ENCODE measurements at places on chromosomes 12 and 14.

DNA sequence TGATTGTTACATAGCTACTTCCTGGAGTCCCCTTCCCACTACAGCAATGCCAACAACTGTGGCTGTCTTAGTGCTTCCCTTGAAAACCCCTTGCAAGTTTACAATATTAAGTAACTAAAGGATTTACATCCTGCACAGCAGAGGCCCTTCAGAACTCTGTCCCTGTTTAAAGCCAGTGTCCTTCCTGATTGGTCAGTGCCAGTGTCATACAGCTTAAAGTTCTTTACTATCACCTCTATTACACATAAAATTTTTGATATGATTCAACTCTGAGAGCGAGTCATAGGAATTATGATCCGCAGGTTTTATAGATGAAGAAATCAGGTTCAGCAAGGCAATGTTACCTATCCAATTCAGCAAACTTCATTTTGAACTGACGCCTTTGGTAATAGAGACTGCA is 91.4 kb upstream of the ALX1 start:
- DNase-seq: no peak

DNA sequence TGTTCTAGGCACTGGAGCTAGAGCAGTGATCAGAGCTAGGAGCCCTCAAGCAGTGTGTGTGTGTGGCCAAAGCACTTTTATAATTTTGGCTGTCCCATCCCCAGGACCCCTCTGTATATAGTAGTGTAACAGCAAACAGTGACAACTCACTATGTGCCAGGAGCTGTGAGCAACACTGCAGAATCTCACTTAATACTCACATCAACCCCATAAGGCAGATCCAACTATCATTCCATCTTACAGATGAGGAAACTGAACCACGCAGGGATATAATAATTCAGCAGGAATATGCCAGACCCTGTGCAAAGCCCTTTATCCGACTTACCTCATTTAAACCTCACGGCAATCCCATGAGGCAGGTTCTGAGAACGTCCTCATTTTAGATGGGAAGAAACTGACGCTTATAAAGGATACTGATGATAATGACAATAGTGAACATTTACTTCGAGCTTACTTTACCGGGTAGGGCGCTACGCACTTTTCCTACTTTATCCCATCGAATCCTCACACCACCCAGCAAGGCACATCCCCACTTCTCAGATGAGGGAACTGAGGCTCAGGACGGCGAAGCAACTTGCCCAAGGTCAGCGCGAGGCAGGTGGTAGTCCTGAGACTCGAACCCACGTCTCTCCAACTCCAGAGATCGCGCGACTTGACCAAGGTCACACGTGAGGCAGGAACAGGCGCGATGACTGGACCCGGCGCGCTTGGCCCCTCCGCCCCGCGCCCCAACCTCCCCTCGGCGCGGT is 687 bp downstream of the RAB35 start:
- peak; percentile 24 for DNase-seq

- peak; percentile 25 for DNase-seq
Measured at GRCh38 chr14:72616294-72616693, 277.6 kb downstream of the DPF3 start.

- DNase-seq: no peak
Measured at GRCh38 chr12:53766881-53767280, 15.1 kb upstream of the CISTR start.

All from HCEC 1CT (cell line).